ENCODE measurements at places on chromosomes 4 and X.

DNA sequence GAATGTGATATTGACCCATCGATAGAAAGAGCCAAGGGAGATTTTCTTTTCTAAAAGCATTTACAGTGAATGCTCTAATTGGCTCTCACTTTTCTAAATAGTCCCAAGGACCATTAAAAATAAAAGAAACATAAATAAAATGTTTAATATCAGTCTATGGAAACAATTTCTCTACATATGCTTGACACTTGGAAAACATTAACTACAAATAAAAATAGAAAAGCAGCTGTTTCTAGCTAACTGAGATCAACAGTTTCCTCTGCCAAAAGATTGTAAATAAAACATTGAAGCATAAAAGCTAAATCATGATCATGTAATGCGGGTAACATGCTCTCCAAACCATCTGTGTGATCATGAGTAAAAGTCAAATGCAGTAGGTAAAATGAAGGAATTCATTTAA is 49.7 kb downstream of the CORIN start:
- no peaks in the 10 kb centered on the region for H3K27me3 ChIP-seq
- DNase-seq = no peak
- H3K4me3 ChIP-seq = no peak overlapping the region
- no peaks in the 10 kb centered on the region for H3K36me3 ChIP-seq
- no peak overlapping the region for H3K27ac ChIP-seq

DNA sequence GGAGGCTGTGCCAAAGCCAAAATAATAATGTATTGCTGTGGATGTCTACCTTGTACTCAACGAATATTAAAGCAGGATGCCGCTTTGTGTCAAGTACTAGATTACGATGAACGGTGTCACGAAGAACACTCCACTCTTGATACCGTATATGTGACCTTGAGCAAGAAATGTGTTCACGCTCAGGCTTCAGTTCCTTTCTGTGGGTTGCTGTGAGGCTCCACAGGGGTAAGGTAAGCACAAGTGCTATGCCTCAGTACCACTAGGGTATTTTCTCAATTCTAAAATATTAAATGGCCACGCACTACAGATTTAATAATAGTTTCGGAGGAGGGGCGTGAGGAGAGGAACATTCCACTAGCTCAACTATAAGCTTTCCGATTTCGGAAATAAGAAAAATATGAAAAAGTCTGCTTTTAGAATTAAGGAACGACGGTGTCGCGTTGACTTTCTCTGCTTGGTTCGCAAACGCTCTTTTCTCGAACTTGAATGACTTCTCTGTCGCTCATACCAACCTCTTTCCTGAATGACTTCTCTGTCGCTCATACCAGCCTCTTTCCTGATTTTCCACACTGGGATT is 607 bp upstream of the SCOC start:
- H3K4me1 ChIP-seq = peaks cover 3% of the 10 kb centered on the region
- H3K4me3 ChIP-seq = peak overlapping the region; percentile 60
- peak; percentile 43 for DNase-seq
- no peaks in the 10 kb centered on the region for H3K27me3 ChIP-seq
- H3K27ac ChIP-seq = peak overlapping the region; percentile 76
- H3K36me3 ChIP-seq = no peaks in the 10 kb centered on the region

- H3K4me1 ChIP-seq = no peaks in the 10 kb centered on the region
- no peaks in the 10 kb centered on the region for H3K27me3 ChIP-seq
- DNase-seq = no peak
- no peaks in the 10 kb centered on the region for H3K36me3 ChIP-seq
- no peak overlapping the region for H3K27ac ChIP-seq
Measured at GRCh38 chrX:134075894-134076718, 90.7 kb upstream of the GPC3 start.

GRCh38 chr4:88599298-88599697 is 7.0 kb downstream of the HERC3 start:
- H3K27ac ChIP-seq = peak overlapping the region; percentile 31
- peaks cover 2% of the 10 kb centered on the region for H3K4me1 ChIP-seq
- H3K27me3 ChIP-seq = no peaks in the 10 kb centered on the region
- H3K36me3 ChIP-seq = peaks cover 8% of the 10 kb centered on the region
- no peak for DNase-seq

- H3K4me1 ChIP-seq = no peaks in the 10 kb centered on the region
- no peaks in the 10 kb centered on the region for H3K27me3 ChIP-seq
- H3K4me3 ChIP-seq = no peak overlapping the region
- no peak overlapping the region for H3K27ac ChIP-seq
- no peaks in the 10 kb centered on the region for H3K36me3 ChIP-seq
- DNase-seq = no peak
Measured at GRCh38 chr4:129043523-129043922, 49.8 kb downstream of the SCLT1 start.

GRCh38 chrX:37863728-37864127 is 16.4 kb upstream of the DYNLT3 start:
- H3K27ac ChIP-seq = peak overlapping the region; percentile 2
- H3K27me3 ChIP-seq = no peaks in the 10 kb centered on the region
- H3K4me3 ChIP-seq = no peak overlapping the region

DNA sequence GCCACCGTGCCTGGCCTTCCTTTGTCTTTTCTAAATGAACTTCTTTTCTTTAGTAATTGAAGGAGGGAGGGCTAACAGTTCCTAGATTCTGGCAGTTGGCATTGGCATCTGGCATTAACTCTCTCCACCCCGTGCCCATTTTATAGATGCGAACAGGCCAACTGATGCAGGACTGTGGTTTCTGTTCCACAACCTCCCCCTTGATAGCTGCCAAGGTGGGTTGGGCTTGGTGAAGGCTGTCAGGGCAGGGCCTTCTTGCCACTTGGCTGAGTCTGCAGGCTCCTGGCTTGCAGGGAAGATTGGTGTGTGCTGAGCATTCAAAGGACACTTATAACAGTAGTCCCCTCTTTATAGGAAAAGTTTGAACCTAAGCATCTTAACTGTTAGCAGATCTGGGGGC is 4.3 kb downstream of the SOWAHD start:
- H3K4me1 ChIP-seq = no peaks in the 10 kb centered on the region
- no peak for DNase-seq
- no peak overlapping the region for H3K27ac ChIP-seq
- H3K27me3 ChIP-seq = peaks cover 3% of the 10 kb centered on the region

DNA sequence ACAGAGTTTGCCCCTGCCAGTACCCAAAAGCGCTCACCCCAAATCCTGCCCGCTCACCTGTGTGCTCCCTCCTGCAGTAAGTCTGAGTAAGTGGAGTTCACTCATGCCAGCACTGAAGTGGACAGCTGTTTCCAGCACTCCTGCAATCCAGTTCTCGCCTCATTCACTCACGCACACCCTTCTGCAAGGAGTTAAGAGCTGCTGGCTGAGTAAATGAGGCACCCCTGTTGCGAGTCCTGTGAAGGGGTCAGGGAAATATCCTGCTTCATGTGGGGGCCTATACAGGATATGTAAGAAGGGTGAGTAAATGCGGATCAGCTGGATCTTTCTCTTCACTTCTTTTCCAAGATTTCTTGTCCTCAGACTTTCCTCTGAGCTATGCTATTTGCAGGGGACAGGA is 23.5 kb downstream of the CXCL8 start:
- no peak for DNase-seq
- H3K4me3 ChIP-seq = no peak overlapping the region
- no peaks in the 10 kb centered on the region for H3K36me3 ChIP-seq

GRCh38 chrX:52574416-52575275 is 57.8 kb upstream of the XAGE1B start:
- H3K36me3 ChIP-seq = no peaks in the 10 kb centered on the region
- no peaks in the 10 kb centered on the region for H3K27me3 ChIP-seq
- no peaks in the 10 kb centered on the region for H3K4me1 ChIP-seq
- H3K4me3 ChIP-seq = no peak overlapping the region
- peak; percentile 64 for DNase-seq

DNA sequence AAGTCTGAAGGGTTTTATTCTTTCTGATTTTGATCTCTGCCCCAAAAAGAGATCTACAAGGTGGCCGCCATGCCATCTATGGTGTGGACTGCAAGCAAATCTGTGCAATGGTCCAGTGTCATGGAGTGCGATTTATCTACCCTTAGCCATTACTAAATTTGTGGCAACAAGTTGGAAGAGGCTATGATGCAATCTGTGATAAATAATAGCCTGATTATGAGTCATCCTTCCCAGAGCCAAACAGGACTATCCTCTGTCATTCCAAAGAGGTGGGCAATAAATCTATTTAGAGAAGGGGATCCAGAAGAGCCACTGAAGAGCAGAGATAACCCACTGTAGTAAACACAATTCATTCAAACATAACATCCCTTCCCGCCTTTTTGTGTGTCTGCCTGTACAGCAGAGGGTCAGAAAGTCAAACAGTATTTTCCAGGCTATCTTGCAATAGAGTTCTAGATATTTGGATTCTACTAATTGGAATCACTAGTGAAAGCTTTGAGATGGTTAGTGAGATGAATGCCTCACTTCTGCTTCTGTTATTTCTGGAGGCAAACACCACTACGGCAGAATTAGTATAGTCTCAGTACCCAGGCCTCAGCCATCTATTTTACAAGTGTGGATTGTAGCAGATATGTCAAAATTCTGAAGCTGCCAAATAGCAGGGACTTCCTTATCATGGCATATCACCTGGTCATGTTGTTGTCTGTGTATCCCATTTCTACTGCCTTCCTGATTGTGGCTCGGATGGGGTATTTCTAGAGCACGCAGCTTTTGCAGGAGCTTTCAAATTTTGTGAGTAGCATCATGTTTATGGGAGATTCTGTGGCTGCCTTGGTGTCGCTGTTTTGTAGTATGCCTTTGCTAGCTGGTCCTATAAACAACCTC is 192.0 kb downstream of the SMIM20 start:
- DNase-seq = no peak
- H3K36me3 ChIP-seq = no peaks in the 10 kb centered on the region
- no peak overlapping the region for H3K27ac ChIP-seq
- peaks cover 7% of the 10 kb centered on the region for H3K27me3 ChIP-seq

DNA sequence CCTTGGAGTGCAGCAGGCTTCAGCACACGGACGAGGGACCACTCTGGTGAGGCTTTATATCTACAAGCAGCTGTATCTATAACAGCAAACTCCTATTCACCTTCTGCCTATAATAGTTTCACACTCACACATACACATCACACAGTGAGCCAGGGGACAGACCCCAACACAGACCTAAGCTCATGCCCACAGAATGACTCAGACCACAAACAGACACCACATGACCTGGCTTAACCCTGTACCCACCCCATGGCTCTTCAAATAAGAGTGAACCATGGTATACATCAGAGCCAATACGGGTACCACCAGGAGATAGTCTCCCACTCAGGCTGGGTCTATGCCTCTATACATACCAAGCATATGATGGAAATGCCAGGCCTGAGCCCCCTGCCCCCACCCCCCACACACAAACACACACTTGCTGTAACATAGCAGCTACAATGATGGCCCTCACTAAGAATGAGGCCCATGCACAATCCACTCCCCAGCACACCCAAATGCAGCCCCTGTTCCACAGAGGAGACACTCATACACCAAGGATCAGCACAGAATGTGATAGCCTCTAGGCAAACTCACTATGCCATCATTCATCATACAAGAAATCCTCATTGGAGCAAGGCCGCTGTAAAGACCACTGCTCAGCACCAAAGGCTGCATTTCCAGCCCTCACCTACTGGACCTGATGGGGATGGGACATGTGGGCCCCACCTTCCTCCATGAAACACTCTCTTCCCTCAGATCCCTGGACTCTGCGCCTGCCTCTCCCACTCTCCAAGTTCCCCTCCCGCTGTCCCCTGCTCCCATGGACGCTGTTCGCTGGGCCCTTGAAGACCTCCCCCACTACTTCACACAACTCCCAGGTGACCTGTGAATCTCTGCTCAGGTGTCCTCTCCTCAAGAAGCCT is 62.1 kb upstream of the XIAP start:
- H3K4me3 ChIP-seq = no peak overlapping the region
- no peak for DNase-seq
- no peaks in the 10 kb centered on the region for H3K27me3 ChIP-seq
- no peaks in the 10 kb centered on the region for H3K36me3 ChIP-seq
- H3K4me1 ChIP-seq = no peaks in the 10 kb centered on the region

DNA sequence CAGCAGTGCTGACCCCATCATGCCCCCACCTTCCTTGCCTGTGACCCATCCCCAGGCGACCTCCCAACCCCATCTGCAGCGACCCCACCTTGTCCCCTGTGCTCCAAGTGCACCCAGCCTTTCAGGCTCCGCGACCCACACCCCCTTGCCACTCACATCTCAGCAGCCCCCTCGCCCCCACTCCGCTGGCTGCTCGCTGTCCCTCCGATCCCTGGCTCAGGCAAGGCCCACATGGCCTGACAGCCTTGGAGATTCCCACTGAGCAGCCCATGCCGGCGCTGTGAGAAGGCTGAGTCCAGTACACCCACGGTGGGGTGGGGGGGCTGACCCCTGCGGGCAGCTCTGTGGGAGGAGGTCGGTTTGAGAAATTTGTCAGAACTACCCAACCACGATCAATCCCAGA is 9.1 kb downstream of the ZFYVE28 start:
- no peak for DNase-seq
- H3K36me3 ChIP-seq = no peaks in the 10 kb centered on the region
- H3K4me1 ChIP-seq = peaks cover 31% of the 10 kb centered on the region
- H3K27ac ChIP-seq = no peak overlapping the region
- H3K27me3 ChIP-seq = no peaks in the 10 kb centered on the region

GRCh38 chr4:69116645-69117321 is 20.5 kb downstream of the UGT2B7 start:
- H3K36me3 ChIP-seq = no peaks in the 10 kb centered on the region
- no peak overlapping the region for H3K27ac ChIP-seq
- DNase-seq = peak; percentile 44

GRCh38 chr4:38804654-38805295 is at the start of gene TLR1:
TLR1 (minus strand) TSS chr4:38804791; CDS start chr4:38798831, 5,960 bp downstream.
- peak within 1 kb of the TSS; percentile 19 for H3K4me3 ChIP-seq
- peak within 1 kb of the TSS; percentile 61 for H3K27ac ChIP-seq
- H3K27me3 ChIP-seq = no peaks in the 10 kb centered on the region
- DNase-seq = peak; percentile 71
- peaks cover 10% of the 10 kb centered on the region for H3K4me1 ChIP-seq

GRCh38 chr4:129092631-129093190 is 628 bp downstream of the SCLT1 start:
- DNase-seq = no peak
- H3K36me3 ChIP-seq = no peaks in the 10 kb centered on the region

DNA sequence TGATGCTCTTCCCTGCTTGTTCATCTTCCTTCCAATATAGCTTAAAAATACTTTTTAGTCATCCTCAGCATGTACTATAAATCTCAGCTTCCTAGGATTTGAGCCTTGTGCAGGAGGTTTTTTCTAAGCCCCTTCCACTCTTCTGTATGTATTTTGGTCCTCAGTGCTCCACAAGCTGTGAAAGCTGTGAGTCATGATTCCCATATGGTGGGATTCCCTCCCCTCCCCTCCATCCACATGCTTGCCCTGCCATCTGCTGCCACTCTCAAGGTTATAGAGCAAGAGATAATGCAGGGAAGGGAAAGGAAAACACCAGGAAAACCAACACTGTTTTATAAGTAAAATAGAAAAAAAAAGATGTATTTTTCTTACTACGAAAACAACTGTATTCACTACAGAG is 58.5 kb upstream of the AP1S2 start:
- H3K4me1 ChIP-seq = no peaks in the 10 kb centered on the region
- H3K36me3 ChIP-seq = no peaks in the 10 kb centered on the region
- H3K27me3 ChIP-seq = no peaks in the 10 kb centered on the region
- H3K4me3 ChIP-seq = no peak overlapping the region
- H3K27ac ChIP-seq = no peak overlapping the region
- no peak for DNase-seq

GRCh38 chr4:133938061-133938460 is 263.5 kb downstream of the PABPC4L start:
- H3K4me1 ChIP-seq = no peaks in the 10 kb centered on the region
- H3K36me3 ChIP-seq = no peaks in the 10 kb centered on the region
- H3K27me3 ChIP-seq = no peaks in the 10 kb centered on the region
- H3K4me3 ChIP-seq = no peak overlapping the region
- no peak for DNase-seq

All from small intestine (tissue), 16 donors.